ENCODE measurements at places on chromosomes 11 and 22.

GRCh38 chr11:83252266-83252665 is 33.9 kb downstream of the CCDC90B start:
- DNase-seq: no peak

DNA sequence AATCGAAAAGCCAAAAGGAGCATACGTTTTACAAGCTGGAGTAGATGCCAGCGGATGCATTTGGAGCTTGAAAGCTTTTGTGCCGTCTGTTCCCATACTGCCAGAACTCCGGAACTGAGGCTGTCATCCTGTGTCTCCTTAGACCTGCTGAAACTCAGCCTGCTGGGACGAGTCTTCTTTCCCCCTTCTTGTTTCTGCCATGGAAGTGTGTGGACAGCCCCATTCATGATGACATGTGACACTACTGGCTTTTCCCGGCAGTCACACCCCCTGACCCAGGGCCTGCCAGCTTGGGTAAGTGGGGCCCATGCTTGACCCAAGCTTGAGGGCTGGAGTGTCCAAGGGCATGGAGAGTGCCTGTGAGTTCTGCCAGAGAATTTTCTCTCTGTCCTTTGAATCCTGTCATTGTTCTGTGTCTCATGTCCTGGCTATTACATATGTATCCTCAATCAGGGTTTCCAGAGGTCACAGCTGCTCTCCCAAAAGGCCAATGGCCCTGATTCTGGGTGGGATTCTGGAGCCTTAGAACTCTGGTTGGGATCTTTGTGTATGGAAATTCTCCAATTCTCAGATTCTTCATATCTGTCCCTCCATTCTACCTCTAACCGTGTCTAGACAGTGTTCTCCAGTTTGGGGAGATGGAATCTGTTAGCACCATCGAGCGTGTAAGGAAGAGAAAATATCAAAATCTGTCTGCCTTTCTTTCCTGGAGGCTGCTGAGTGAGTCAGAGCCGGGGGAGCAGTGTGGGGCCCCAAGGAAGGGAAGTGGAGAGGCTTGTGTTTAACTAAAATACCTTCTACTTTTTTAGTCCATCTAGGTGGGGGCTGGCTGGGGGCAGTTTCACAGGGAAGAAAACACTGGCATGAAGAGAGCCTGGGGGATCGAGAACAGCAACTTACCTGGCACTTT is 73.2 kb downstream of the KIAA1671 start:
- no peak for DNase-seq

DNA sequence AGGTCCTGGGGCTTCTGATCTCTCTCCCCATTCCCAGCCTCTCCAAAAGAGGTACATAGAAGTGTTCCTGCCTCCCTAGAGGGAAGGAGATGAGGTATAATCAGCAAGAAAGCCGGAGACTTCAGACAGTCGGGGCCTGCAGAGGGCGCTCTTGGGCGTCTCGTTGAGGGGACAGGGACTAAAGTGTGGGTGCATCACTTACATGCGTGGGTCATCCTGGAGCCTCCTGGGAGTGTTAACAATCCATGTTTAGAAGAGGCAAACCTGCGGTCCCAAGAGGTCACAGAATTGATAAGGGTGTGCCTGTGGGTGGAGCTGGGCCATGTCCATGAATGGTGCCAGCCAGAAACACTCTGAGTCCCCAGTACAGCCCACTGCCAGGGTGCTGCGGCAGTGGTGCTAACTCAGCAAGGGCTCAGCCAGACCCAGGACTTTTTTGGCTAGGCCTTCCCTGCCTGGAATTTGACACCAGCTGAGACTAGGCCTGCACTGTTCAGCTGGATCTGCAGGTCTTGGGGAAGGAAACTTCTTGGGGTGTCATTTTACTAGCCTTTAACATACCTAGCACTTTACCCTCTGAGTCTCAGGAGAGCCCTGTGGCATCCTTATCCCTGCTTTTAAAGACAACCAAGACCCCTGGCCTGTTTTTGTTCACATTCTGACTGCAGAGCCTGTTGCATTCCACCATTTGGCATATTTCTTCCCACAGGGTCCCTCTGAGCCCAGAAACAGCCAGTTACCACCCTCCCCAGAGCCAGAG is 5.5 kb downstream of the YDJC start:
- peak; percentile 27 for DNase-seq

DNA sequence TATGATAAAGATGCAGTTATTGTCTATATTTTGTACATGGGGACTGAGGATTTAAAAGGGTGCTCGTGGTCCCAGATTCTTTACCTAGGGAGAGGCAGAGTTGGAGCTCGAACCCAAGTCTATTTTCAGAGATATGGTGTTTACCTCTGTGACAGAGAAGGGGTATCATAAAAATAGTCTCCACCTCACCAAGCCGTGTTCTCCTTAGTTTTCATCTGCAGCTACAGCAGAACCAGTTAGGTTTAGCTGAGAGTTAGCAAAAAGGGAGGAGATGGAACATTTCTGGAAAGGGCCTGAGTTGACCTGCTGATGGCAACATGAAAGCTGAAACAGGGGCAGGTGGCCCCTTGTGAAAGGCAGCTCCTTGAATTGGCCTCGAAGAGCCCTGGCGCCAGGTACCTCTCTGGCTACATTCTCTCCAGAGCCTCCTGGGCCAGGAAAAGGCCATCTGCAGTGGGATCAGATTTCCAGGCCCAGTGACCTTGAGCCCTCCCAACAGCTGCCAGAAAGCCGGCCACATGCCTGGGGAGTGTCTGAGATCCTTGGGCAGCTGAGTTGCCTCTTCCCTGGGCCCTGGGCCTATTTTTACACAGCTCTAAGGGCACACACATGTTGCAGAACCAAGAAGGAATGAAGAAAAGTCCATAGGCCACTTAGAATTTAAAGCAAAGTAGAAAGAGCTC is 136.6 kb downstream of the NAV2 start:
- no peak for DNase-seq

DNA sequence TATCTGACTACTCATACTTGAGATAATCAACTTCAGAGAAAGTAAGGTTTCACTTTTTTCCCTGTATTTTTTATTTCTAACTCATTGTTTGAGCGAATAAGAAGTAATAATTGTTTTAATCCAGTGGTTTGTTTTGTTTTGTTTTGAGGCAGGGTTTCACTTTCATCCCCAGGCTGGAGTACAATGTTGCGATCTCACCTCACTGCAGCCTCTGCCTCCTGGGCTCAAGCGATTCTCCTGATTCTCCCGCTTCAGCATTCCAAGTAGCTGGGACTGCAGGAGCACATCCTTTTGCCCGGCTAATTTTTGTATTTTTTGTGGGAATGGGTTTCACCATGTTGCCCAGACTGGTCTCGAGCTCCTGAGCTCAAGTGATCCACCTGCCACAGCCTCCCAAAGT is 8.6 kb downstream of the GTF2H1 start:
- peak; percentile 57 for DNase-seq

DNA sequence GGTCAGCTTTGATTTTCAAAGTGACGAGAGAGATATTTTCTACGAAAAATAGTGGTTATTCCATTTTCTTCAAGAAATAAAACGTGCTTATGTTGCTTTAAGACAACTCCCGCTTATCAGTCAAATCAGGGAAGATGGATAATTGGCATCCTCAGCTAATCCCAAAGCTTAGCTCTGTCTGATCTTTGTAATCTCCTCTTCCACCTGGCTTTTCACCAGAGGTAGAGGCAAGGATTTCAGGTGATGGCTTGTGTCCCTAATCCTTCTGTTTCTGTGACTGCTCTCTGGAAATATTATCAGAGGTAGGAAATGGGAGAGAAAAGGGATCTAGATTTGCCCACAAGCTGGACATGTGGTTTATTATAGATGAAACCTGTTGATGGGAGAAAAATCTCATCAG is 78.9 kb downstream of the DBX1 start:
- no peak for DNase-seq

DNA sequence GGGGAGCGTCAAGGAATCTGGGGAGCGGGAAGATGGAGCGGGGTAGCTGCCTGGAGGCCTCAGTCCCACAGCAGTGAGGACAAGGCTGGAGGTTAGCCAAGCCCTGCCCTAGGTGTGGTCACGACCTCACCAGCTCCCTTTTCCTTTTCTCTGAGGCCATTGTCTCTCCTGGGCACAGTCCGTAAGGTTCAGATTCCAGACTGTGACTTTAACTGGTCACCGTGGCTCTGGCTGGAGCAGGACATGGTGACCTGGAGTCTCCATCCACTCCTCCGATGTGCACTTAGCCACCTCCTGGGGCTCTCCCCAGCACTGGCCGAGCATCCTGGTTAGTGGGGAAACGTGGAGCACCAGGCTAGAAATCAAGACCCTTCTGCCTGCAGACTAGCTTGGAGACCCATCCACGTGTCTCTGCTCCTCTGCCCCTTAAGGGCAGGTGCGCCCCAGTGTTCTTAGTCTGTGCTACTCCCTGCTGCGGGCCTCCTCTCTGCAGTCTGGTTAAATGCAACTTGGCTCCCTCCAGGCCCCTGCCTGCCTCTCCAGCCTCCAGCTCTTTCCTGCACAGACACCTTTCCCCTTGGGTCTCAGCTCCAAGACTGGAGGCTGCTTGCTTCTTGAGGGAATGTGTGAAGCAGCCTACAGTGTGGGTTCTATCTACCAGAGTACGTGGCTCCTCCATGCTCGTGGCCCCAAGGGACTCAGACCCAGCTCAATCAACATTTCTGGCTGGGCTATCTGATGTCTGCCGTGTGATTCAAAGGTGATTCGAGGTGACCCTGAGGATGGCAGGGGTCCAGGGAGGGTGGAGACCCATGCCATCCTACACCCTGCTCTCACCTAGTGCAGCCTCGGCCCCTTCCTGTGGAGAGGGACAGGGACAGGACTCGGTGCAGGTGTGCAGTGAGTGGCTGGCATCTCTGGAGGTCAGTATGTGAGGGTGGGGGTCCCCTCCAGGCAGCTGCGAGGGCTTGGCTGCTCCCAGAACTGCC is 5.2 kb downstream of the SLC25A1 start:
- no peak for DNase-seq

DNA sequence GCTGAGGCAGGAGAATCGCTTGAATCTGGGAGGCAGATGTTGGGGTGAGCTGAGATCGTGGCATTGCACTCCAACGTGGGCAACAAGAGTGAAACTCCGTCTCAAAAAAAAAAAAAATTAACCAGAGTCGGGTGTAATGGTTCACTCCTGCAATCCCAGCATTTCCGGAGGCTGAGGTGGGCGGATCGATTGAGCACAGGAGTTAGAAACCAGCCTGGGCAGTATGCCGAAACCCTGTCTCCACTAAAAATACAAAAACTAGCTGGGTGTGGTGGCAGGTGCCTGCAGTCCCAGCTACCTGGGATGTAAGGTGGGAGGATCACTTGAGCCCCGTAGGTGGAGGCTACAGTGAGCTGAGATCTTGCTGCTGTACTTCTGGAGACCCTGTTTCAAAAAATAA is 1.5 kb downstream of the RANGAP1 start:
- no peak for DNase-seq

DNA sequence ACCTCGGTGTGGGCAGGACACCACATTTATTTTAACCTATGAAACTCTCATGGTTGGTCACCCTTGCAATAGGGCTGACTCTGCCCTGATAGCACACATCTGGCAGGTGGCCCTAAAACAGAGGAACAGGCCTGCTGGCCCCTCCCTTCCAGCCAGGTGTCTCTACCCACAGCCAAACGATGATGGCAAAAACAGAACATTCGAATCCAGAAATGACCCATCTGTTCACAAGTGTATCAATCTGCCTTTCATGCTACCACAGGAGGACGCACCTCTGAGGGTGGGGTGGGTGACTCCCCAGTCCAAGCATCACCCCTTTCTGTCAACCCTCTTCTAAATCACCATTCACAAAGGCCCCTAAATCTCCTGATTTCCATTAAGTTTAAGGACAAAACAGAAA is 118.1 kb downstream of the ETS1 start:
- DNase-seq: no peak

GRCh38 chr11:123407996-123408597 is 22.0 kb upstream of the GRAMD1B start:
- DNase-seq: no peak

GRCh38 chr11:114844896-114845295 is 166.6 kb downstream of the NXPE2 start:
- no peak for DNase-seq

DNA sequence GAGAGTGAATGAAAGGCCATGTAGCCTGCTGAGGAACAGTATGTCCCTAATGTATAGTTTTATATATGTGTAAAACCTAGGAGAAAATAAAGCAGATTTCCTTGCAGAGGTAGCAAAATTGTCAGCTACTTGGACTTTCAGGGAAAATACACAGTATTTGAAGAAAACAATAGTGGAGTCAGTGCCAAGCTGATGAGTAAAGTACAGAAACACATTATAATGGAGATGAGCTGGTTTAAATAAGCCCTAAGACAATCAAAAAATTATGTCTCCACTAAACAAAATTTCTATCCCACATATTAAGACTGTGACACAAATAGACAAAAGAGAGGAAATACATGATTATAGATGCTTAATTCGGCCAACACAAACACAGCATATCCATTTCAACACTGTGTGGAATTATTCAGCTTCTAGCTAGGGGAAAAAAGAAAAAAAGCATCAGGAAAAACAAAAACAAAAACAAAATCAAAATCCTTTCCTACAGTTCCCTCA is 75.9 kb downstream of the MAML2 start:
- no peak for DNase-seq

GRCh38 chr22:24265734-24266133 is 4.9 kb upstream of the SPECC1L start:
- no peak for DNase-seq

GRCh38 chr11:1746511-1746931 is 3.9 kb downstream of the IFITM10 start:
- no peak for DNase-seq

- DNase-seq: no peak
These were observed 16.5 kb downstream of the WT1 start for GRCh38 chr11:32418836-32419235.

- DNase-seq: peak; percentile 25
These were observed 25.1 kb upstream of the PLAAT3 start for GRCh38 chr11:63639199-63639832.

DNA sequence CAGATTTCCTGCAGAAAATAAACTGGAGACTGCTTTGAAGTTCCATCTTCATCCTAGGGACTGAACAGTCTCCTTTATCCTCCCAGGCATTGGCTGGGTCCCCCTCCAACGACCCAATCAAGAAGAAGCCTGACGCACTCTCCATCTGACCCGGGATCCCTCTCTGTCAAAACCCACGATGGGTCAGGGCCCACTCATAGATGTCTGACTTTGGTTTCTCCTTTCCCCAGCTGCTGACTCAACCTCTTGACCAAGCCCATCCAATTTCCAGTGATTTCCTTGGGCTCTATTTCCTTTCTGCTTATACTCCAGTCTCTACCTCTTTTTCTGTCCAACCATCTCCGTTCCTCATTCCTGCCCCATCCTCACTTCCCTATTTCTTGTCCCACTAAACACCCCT is 189.7 kb downstream of the MIAT start:
- DNase-seq: no peak

DNA sequence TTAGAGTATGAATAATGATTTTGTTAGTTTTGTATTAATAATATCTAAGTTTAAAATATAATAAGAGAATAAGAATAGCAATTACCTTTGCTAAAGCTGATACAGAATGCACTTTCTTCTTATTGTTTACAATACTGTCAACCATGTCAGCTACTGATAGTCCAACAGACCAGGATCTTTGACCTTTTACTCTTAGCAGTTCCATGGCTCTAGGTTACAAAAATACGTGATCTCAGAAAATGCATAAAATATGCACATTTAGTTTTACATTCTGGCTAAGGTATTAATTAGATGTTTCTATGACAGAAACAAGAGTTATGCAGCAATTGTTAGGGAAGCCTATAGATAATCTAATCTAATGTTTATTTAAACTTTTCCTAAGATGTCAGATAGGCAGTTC is 7.5 kb upstream of the TSG101 start:
- no peak for DNase-seq

- DNase-seq: no peak
These were observed 136.9 kb downstream of the FEZ1 start for GRCh38 chr11:125359130-125359529.

- DNase-seq: no peak
These were observed 1373.1 kb downstream of the TBC1D22A start for GRCh38 chr22:48135592-48135991.
